ENCODE measurements at places on chromosomes 5 and 9. TPM values are rescaled to one million over a fixed set of nuclear protein-coding genes. Genes with fewer than 3 reads are reported as not detected.

DNA sequence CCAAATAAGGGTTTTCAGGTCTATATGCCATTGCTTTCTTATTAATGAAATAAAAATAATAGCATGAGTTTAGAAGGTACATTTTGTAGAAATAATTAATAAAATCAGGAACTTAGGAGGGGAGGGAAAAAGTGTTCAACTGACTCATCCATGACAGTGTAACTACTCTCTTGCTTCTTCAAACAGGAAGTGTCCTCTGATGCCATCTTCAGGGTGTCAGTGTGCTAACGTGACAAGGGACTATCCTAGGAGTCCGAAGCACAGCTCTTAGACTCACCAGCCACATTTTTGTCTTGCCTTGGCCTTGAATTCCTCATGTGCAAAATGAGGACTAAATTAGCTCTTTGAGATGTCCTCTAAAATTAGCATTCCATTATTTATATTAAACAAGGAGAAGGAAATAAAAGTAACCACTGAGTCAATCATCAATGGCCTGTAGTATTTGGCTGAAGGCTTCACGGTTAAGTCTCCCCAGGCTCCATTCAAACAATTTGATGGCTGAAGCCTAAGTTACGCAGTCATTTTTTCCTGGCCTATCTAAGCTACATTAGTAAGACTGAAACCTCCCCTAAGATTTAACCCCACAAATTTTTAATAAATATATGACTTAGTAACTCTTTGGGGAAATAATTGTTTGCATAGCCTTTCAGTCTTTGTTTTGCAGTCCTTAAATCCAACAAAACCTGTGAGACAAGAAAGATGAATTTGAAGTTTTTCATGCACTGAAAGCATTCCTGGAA, 151.1 kb downstream of the ARL15 start:
- no peak for DNase-seq

The OR1Q1 gene
- total RNA-seq = not detected

- DNase-seq = no peak
Observed at GRCh38 chr5:96852759-96853158, 23.5 kb upstream of the ERAP2 start.

DNA sequence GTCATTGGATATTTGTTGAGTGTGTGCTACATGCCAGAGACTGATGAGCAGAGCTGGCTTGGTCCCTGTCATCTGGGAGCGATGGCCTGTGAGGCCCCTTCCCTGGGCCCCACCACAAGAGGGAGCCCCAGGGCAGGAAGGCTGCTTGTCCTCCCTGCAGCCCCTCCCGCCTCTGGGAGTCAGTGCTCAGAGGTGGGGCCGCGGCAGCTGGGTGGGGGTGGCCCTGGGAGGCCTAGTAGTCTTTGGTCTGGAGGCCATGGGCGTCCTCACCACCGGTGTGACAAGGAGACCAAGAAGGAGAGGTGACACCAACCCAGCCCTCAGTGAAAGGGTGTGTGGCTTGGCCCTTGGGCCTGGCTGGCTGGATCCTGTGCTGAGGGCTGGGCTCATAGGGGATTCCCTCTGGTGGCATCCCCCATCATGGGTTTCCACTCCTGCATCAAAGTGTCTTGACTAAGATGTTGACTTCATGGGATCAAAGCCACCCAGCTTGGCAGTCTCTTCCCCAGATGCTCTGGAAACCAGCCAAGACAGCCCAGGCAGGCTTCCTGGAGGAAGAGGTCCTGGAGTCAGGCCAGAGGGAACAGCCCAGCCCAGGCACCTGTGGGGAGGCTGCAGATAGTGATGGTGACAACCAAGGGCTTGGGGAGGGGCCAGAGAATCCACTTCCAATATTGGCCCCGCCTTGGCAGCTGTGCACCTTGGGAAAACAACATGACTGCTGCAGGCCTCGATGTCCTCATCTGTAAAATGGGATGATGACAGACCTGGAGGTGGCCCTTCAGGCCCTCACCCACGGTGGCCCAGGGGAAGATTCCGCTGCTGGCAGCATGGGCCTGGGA, 166.7 kb downstream of the GAPVD1 start:
- no peak for DNase-seq

DNA sequence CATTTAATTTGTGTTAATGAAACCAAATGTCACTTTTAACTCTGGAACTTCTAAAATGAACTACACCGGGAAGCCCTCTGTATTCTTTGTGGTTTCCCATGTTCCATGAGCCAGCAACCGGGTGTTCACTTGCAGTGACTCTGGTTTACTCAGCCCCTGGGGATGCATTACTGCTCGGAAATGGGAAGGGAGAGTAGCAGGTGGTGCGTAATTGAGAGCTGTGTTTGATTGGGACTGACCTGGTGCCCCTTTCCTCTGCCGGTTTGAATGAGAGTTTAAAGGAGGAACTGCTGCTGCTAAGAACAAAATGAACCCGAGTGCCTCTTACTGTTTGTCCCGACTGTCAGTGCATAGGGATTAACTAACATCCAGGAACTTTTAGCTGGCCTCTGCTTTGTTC, 100.1 kb upstream of the DHFR start:
- DNase-seq = no peak

The HSD17B3 gene
- total RNA-seq = 0.75 TPM

The PCDHB4 gene
- total RNA-seq = 7.9 TPM

GRCh38 chr9:131835151-131835910, 95.5 kb upstream of the RAPGEF1 start:
- DNase-seq = no peak

DNA sequence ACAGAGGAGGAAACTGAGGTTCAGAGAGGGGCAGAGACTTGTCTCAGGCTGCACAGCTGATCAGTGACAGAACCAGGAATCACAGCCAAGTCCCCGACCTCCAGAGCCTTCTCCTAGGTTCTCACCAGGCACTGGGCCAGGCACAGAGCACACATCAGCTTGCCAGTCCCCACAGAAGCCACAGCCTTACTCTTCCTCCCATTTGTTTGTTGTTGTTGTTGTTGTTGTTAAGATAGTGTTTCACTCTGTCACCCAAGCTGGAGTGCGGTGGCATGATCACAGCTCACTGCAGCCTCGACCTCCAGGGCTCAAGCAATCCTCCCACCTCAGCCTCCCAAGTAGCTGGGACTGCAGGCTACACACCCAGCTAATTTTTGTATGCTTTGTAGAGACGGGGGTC, 41.4 kb downstream of the NAIF1 start:
- no peak for DNase-seq

DNA sequence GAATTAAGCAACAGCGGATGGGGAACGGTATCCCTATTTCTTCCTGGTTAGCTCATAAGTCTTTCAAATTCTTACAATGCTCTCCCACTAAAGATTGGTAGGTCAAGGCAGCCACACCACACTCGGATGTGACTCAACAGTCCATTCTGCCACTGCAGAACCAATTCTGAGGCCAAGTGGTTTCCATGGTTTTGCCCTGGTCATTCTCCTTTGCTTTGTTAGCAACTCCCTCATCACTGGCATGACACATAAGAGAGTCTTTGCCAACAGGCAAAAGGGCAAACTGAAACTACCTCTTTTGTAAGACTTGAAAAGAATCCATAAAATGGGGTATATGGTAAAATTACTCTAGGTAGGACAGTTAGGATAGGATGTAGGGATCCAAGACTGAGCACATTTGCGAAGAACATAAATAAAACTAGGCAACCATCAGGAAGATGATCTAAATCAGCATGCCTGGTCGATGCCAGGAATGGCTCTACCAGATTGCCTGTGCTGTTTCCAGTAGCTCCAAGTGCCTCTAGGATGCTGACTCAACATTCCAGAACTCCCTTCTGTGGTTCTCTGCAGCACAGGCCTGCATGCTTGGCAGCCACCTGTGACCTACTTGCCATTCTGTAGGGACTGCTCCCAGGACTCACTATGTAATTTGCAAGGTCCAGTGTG, 105.4 kb downstream of the DCP2 start:
- DNase-seq = no peak

DNA sequence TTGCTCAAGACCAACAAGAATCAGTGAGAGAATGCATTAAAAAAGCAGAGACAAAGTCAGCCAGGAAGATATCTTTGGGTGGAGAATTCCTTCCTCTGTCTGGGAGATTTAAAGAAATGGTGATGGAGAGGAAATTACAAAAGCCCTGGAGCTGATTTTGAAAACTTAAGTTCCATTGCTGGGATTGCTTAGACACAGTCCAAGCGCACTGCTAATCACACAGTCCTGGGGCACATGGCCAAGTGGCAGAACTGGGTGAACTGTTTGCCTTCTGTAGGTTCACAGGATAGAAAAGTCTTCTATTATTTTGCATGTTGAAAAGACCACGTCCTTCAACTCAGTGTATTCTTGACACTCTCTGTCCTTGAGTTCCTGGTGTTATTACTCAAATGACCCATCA, 284.9 kb upstream of the FBXL7 start:
- no peak for DNase-seq

- no peak for DNase-seq
Observed at GRCh38 chr9:133089271-133089671, 27.5 kb downstream of the CEL start.

The LRRTM2 gene
- 0.13 TPM for total RNA-seq

The DIPK1B gene
- 56.2 TPM for total RNA-seq

GRCh38 chr9:133113949-133114885, 6.8 kb downstream of the RALGDS start:
- DNase-seq = no peak

DNA sequence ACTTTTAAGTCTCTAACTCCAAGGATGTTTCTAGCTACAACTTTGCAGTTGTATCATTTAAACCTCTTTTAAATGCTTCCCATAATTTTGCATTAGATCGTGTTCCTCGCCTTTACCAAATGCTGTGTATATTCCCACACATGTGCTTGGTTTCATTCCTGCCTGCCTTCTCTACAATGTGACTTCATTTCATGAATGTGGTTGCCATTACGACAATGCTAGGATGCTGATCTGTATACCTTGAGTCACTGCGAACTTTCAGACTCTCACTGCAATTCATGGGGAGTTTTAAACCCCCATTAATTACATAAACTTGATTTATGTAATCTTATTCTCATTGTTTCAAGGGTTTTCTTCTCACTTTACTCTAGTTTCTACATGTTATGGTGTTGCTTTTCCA, 50.3 kb downstream of the UBE2QL1 start:
- DNase-seq = no peak

The WNK2 gene
- total RNA-seq = 66.0 TPM

DNA sequence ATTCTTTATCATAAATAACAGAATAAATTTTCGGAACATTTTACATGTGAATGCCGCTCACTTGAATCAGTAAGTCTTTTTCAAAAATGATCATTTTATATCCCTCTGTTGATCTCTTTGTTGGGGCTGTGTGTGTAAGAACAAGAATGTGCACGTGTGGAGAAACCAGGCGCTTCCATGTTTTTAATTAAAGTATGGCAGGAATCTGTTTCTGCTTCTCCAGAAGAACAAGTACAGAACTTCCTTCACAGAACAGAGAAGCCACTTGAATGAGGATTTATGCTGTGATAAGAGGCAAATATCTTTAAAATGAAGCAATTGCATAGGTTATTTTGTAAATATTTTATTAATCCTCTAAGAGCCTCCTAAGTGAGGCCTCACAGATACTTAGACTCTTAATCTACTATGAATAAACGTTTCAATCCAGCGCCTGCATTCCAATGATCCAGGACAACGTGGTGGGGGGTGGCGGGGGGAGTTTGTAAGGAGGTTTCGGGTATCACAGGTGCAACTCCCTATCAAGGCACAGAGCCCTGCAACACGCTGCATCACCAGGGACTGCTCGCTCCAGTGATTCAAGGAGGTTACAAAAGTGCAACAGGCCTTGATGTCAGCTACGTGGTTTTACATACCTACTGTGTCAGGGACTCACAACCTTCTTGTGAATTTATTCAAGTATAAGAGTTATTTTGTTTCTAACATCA, 409.2 kb downstream of the BNC2 start:
- DNase-seq = no peak

The BARHL1 gene
- total RNA-seq = 0.11 TPM

DNA sequence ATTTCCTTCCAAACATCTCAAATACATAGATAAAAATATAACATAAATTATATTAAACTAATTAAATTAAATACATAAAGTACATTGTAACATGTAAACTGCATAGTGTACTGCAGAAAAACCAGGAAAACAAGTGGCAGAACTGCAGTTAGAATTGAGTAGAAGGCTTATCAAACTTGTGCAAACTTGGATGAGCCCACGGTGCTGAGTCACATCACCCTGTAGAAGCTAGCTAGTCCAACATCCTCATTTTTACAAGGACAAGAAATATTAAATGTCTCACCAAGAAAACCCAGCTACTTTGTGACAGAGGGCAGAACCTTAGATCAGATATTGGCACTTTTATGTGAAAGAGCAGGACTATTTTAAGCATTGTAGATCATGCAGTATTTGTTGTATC, 807.9 kb upstream of the NUDT12 start:
- DNase-seq = no peak

The ZNF883 gene
- 8.6 TPM for total RNA-seq

DNA sequence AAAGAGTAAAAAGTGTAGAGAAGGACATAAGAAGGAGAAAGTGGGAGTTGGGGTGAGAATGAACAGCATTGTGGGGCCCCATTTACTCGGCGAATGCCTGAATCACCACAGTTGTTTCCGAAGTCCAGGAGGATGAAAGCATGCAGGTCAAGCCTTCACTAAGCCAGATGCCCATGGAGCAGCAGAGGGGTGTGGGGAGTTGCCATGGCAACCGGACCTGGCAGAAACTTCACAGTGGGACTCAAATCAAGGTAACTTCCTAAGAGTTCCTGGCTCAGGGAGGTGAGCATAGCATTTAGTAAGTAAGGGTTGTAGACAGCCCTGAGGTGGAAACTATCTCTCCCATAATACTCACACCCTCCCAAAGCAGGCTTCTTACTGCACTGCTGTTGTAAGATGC, 357.1 kb downstream of the TRIM32 start:
- no peak for DNase-seq

The LRRC14B gene
- 0.27 TPM for total RNA-seq

DNA sequence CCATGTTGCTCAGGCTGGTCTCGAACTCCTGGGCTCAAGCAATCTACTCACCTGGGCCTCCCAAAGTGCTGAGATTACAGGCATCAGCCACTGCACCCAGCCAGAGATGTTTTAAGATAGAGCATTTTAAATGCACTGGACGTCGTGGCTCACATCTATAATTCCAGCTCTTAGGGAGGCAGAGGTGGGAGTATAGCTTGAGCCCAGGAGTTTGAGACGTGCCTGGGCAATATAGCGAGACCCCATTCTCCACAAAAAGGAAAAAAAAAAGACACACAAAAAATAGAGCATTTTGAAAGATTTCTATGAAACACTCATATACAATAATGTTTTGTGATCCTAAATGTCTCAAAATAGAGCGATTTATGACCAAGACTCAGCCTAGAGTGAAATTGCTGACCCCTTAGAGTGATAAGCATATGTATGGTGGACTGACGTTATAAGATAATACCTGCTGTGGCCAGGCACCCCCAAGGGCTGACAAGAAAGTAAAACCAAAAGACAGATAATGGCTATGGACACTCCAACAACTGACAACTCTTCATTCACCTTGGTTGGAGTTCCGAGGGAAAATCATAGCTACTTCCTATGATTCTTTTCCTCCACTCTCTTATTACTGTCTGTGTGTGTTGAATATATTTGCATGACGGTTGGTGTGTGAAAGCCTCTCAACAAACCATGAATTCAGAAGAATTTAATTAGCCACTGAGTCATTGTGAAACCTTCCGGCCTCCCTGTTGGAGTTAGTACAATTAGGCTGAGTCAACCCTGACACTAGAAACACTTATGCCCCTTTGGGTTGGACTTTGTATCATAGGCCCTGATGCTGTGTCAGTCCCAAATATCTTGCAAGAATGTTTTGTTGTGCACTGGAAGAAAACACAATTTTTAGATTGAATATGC, 526.5 kb upstream of the NUDT12 start:
- DNase-seq = no peak
